ENCODE measurements at places on chromosomes 4 and X.

- no peak for DNase-seq
These were observed 159.7 kb downstream of the ANK2 start for GRCh38 chr4:113209153-113209552.

DNA sequence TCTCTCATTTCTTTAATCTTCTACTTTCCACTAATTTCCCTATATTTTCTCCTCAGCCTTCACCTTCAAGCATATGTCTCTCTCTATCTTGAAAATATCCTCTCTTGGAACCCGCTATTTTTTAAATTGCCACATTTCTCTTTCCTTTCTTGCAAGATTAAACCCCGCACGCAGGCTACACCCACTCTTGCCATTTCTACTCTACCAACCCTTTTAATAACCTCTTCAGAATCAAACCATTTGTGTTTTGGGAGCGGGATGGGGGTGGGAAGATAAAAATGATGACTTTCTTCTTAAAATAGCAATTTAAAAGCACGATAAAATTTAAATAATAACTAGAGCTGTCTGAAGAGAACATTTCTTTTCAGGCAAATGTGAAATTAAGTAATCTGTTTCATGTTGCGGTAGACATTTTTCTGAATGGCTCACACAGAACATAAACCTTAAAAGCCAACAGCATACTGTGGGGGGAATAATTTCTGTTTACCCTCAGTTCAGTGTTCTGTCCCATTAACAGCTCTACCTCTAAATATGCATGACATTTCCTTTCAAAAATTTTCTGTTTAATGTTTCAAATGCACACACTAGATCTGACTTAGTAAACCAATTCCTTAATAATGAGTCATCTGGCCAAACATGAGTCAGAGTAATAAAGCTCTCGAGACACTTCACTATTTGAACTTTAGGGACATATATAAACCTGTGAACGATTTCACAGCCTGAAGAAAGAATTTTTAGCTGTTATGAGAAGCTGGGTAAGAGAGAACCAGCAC lies 20.5 kb downstream of the ARSJ start:
- no peak for DNase-seq

- DNase-seq = no peak
These were observed 31.8 kb upstream of the CYP4V2 start for GRCh38 chr4:186159613-186160012.

- DNase-seq = no peak
These were observed 310.0 kb downstream of the PDHA2 start for GRCh38 chr4:96149894-96150293.

DNA sequence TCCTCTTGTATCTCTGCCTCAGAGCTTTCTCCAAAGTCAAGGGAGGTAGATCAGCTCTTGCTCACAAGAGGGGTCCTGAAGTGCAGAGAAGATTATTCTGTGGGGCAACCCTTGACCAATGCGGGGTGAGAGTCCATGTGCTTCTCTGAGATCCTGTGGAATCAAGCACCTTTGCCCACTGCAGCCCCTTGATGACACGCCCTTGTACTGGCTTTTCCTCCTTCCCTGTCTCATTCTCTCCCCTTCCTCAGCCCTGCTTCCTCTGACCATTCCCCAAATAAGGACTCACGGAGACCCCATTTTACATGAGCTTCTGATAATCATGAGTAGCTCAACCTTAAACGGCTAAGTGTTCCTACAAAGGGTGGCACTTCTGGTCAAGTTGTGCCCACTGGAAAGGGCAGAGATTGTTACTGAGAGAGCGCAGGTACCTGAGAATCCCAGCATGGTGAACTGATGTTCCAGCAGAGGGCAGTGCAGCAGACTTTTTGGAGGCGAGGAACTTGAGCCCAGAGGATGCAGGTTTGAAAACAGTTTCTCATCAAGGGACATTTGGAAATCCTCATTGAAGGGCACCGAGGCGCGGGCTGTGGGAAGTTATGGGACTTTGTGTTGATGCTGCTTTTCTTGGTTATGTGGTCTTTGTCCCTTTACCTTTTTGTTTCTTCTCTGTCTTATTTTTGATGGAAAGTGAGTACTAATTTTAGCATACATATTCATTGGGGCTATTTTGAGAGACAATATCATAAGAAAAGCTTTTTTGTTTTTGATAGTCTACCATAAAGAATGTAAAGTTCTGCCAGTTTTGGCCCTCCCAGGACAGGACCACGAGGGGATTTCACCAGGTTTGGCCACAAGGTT lies 201.3 kb downstream of the RBM46 start:
- DNase-seq = no peak

- DNase-seq = no peak
These were observed 1.9 kb downstream of the STK26 start for GRCh38 chrX:132025041-132025440.

DNA sequence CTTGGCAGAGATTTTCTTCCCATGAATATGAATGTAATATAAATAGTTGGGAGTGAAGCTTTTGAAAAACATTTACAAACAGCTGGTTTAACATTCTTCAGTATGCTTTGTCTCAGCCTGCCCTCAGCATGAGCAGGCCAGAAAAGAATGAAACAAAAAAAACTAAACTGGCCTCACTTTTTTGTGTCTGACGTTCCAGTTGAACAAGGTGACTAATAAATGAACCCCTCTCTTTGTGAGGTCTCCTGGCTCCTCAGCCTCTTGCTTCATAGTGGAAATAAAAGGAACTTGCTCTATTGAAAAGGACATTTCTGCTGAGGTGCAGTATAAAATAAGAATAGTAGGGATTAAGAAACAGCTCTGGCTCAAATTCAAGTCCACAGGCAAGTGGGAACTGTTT lies 9.4 kb downstream of the CHST7 start:
- DNase-seq = no peak

DNA sequence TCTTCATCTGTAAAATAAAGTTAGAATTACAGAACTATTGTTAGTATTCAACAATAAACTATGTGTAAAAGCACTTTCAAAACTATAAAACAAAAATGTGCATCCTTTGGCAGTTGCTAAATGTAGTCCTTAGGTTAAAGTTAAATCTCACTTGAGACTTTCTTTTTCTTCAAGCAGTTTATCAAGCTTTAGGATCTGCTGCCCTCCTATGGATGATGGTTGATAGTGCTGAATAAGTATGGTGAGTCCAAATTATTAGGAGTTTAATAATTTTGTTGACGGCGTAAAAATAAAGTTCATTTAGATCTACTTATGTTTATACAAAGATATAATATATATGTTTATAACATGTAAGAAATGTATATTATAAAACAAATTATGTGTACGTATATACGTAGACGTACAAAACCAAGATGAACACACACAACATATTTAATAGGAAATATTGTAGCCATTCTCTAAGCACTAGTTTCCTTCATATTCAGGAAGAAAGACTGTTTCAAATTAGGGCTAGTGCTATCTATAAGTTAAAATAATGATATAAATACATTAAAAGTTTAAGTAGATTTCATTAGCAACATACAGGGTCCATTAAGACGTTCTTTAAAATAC lies 22.3 kb downstream of the UGT2A2 start:
- DNase-seq = no peak

GRCh38 chr4:73194064-73194463 lies 64.5 kb downstream of the ANKRD17 start:
- DNase-seq = no peak

DNA sequence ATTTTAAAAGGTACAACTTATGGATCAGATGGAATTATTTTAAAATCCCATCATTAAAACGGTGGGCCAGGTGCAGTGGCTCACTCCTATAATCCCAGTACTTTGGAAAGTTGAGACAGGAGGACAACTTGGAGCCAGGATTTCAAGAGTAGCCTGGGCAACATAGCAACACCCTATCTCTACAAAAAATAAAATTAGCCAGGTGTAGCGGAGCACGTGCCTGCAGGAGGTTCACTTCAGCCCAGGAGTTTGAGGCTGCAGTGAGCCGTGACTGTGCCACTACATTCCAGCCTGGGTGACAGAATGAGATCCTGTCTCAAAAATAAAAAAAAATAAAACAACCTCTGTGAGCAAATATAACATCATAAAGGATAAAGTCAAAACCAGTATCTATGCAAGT lies 11.4 kb downstream of the ADH5 start:
- DNase-seq = no peak

DNA sequence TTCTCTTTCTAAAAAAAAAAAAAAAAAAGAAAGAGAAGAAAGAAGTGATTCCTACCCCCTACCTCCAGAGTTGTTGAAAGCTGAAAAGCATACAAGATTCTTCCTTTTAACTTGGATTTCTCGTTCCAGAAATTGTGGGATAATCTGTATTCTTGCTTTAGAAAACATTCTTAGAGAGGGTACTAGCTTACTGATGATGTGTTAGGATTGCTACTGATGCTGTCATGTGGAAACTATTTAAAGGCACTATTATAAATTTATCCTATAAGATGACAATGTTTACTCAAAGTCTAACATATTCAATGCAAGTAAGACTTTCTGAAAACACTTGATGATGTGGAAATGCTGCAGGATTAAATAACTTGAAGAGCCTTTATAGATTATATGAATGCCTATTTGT lies 204.0 kb upstream of the PUDP start:
- no peak for DNase-seq

DNA sequence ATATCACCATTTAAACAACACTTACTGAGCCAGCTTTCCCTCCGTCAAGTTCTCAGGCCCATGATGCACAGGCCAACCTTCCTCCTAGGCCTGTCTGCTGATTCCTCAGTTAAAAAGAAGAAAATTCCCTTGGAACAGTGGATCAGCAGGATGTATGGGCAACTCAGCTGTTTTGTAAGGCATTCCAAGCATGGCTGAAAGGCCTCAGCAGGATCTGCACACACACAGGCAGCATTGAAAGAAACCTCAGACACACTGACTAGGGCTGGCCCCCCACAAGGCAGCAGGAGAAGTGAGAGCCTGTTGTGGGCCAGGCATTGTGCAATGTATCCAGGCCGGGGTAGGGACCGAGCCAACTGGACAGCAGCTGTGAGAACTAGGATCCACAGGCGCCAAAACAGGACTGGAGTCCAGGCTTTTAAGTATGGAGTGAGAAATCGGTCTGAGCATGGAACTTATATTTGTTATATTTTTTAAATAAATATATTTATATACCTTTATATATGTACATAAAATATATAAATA lies 171.4 kb downstream of the NWD2 start:
- no peak for DNase-seq

DNA sequence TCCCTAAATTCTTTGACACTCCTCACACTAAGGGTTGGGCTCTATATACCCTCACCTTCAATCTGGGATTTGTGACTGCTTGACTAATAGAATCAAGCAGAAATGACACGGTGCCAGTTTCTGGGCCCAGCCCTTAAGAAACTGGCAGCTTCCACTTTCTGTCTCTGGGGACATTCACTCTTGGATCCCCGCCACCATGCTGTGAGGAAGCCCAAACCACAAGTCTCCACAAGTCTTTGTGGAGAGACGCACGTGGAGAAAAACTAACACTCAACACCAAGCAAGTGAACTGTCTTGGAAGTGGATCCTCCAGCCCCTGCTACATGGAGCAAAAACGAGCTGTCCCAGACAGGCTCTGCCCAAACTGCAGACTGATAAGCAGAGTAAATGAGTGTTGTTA lies 1.1 kb upstream of the EDNRA start:
- no peak for DNase-seq

DNA sequence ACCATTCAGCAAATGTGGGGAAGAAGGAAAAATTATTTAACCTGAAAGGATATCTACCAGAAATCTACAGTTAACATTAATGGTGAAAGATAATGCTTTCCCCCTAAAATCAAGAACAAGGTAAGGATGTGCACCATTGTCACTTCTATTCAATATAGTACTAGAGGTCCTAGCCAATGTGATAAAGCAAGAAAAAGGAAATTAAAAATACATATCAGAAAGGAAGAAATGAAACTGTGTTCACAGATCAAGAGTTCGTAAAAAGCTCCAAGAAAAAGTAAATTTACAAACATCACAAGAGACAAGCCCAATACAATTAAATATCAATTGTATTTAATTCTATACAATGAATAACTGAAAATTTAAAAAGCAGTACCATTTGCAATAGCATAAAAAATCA lies 57.6 kb downstream of the CNOT6L start:
- DNase-seq = no peak

- DNase-seq = no peak
These were observed 70.3 kb downstream of the PHOX2B start for GRCh38 chr4:41678086-41678816.

- no peak for DNase-seq
These were observed 35.1 kb upstream of the TBL1X start for GRCh38 chrX:9429767-9430166.

- DNase-seq = no peak
These were observed 38.6 kb downstream of the TRPC5OS start for GRCh38 chrX:111914398-111915090.

DNA sequence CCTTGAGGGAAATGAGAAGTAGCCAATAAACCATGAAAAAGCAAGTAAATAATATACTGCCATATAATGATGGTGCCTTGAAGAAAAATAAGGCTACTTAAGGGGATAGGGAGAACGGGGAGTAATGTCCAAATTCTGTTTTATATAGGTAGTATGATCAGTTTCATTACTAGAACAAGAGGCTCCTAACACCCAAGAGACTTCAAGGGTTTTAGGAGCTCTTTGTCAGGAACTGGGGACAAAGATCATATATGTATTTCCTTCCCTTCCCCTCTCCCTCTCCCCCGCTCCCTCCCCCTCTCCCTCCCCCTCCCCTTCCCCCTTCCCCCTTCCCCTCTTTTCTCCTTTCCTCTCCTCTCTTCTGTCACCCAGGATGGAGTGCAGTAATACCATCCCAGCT lies 127.3 kb downstream of the PTPN13 start:
- no peak for DNase-seq

DNA sequence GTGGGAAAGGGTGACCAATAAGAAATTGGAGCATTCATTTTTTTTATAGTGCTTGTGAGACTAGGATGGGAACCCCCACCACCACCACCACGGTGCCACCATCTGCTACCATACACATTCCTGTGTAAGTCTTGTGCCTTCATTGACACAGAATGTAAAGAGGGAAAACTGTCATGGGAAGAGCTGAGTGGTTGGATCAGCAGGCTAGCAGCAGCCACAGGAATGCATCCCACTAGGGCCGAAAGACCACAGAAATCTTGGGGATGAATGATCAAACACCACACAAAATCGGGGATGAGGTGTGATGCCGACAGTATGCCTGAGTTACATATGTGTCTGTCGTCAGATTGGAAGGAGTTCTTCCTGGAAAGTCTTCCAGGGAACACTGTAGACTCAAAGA lies 69.2 kb downstream of the SRPX start:
- DNase-seq = no peak

- DNase-seq = no peak
These were observed 53.1 kb upstream of the GLRA2 start for GRCh38 chrX:14476205-14476604.

DNA sequence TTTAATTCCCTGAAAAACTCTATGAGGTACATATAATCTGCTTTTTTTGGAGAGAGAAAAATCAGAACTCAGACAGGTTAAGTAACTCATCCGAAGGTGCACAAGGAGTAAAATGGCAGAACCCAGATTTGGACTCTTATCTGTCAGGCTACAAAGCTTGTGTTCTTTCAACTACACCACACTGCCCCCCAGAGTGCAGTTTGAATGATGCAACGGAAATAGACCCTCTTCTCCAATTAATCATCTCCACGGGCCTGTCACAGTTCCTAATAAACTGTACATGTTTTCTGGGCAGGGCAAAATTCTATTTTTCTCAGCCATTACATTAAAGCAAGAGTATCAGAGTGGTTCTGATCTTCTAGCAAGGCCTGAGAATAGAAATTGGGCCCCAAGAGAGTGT lies 35.3 kb upstream of the DCX start:
- DNase-seq = no peak

- DNase-seq = no peak
These were observed 26.2 kb downstream of the YY2 start for GRCh38 chrX:21881881-21882574.

Data from brain pericyte (primary cell).